Activated CD4-positive, alpha-beta T cell treated with anti-CD3 and anti-CD28 coated beads for 4 hours (primary cell): ENCODE measurements at places on chromosomes 12 and 14.

DNA sequence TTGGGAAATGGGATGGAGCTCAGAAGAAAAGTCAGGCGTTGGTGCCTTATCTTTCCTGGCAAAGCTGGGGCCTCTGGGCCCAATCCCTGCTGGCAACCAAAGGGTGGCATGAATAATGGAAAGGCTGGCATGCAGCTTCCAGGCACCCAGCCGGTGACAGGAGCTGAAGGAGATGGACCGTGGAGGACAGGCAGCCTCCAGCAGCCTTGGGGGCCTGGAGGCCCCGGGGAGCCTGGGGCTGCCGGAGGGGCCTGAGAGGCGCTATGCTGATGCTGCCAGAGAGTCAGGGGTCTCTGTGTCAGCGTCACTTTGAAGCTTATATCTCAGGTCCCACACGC lies 38.2 kb upstream of the EML1 start:
- DNase-seq: no peak

GRCh38 chr14:46384611-46385010 lies 267.0 kb downstream of the RPL10L start:
- no peak for DNase-seq

GRCh38 chr14:58484176-58484575 lies 56.7 kb downstream of the KIAA0586 start:
- no peak for DNase-seq

DNA sequence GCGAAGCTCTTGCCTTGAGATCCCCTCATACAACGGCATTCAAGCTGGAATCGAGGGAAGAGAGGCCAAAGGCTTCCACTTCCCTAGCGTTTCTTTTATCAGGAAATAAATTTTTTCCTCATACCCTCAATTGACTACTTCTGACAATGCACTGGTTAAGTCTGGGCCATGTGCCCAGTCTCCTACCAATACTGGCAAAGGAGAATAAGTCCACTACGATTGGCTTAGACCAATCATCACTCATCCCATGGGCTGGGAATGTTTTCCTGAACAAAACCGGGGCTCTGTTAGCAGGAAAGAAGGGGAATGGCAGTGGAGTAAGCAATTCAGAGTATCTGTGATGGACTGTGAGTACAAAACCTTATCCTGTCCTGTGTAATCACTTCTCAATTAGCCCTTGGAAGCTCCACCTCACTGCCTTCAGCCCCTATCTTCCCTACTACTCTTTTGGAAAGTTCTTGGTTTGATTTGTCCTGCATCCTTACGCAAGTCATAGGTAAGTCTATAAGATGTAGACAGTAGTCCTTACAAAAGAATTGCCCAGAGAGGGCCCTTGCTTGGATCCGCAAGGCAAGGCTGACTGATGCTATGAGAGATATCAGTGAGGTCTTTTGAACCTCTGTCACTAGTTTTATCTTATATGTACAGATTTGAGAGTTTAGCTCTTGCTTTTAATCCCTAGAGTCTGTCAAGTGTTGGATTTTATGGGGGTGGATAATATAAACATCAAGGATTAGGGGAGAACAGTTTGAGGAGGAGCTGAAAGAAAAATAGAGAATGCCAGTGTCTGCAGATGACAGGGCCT lies 36.3 kb upstream of the CDK17 start:
- DNase-seq: no peak

DNA sequence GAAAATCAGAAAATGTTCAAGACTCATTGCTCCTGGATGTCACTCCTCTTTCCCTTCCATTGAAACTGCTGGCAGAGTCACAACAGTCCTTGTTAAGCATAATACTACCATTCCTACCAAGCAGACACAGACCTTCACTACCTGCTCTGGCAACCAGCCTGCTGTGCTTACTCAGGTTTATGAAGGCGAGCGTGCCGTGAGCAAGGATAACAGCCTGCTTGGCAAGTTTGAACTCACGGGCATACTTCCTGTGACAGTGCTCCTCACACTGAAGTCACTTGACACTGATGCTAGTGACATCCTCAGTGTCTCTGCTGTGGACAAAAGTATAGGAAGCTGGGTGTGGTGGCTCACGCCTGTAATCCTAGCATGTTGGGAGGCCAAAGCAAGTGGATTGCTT lies 15.7 kb upstream of the PHETA1 start:
- DNase-seq: no peak

DNA sequence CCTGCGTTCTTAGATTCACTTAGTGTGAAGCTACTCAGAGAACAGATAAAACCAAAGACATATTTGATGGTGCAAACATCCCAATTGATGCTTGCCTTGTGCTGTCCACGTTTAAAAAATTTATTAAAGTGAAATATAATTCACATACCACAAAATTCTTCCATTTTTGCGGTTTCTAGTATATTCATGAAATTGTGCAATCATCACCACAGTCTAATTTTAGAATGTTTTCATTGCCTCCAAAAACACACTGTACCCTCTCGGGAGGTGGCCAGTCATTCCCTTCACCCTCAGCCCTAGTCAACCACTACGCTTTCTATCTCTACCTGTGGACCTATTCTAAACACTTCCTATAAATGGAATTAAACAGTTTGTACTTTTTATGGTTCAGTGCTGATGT lies 1109.2 kb downstream of the FLRT2 start:
- DNase-seq: no peak

GRCh38 chr12:49274396-49275069 lies 9.7 kb downstream of the TUBA1C start:
- no peak for DNase-seq

DNA sequence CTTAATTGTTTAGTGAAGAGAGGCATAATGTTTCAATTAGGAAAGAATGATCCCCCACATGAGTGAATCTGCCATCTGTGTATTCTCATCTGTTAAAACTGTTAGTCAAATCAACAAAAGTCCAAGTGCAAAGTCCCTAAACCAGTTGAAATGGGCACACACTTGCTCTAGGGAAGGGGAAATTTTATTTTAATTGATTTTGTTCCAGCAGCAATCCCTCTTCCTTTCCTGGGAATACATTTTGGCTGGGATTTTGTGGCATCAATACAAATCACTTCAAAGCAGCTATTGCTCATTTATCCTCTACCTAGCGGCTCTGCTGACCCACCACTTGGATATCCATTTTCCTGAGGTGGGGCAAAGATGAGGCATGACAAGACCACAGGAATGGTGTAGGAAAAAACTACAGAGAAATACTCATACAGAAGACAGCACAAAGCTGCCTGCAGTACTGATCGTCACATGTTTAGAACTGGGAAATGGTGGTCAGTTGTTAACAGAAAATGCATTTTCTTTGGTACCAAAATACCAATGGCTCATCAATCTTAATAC lies 9.8 kb upstream of the SSTR1 start:
- DNase-seq: no peak

- DNase-seq: no peak
Observed at GRCh38 chr12:67925077-67925476, 64.2 kb upstream of the IFNG-AS1 start.

DNA sequence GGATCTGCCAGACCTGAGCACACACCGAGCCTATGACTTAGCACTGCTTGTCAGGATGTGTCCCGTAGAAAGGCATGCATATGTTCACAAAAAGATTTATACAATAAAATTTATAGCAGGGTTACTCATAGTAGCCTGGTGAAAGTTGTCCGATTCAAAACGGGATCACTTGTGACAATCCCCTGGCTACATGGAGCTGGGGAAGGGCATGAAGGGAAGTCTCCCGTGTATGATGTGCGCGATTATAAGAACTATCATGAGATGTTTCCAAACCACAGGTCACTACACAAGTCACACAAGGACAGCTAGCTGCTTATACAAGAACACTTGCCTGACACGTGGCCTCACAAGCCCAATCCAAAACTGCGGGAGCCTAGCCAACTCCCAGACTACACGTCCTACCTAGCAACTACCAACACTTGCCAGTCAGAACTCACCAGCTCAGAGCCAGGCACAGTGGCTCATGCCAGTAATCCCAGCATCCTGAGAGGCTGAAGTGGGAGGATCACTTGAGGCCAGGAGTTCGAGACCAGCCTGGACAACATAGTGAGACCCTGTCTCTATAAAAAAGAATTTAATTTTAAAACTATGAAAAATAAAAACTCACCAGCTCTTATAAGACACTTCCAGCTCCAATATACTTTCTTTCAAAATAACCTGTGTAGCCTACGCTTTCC lies 7.5 kb upstream of the CDCA4 start:
- no peak for DNase-seq

- DNase-seq: no peak
Observed at GRCh38 chr14:23430723-23431085, 4.8 kb downstream of the MYH7 start.

GRCh38 chr12:76583301-76583700 lies 23.7 kb upstream of the OSBPL8 start:
- no peak for DNase-seq

- DNase-seq: no peak
Observed at GRCh38 chr12:28108599-28108998, 81.7 kb upstream of the CCDC91 start.

GRCh38 chr12:49580572-49581535 lies 12.9 kb upstream of the MCRS1 start:
- peak; percentile 61 for DNase-seq

DNA sequence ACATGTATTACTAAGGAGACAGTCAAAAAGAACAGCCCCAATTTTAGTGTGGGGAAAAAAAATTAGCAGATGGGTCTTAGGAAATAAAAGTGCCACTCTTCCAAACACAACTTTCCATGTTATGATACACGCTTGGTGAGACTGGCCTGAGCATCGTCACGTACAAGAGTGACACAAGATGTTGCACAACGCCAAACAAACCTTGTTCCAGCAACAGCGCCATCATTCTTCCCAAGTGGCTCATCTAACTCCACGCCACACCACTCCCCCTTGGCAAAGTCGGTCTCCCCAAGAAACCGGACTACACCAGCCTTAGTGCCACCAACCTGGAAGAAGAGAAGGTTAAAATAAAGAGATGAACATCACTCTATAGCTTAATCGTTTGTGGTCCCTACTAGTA lies 58.7 kb downstream of the CLIP1 start:
- DNase-seq: no peak

GRCh38 chr12:113472191-113473121 lies 785 bp upstream of the LHX5 start:
- DNase-seq: no peak

DNA sequence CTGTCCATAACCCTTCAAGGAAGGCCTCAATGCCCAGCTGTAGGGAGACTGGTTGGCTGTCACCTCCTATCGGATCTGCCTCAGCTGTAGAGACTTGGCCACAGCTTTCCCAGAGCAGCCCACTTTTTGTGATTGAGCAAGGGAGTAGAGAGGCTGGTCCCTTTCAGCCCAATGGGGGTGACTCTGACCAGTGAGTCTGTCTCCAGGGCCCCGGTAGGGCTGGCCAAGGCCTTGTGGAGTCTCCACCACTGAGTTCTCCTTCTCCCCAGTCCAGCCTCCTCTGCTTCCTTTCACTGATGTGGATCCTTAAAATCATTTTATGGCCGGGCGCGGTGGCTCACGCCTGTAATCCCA lies 14.5 kb upstream of the HPD start:
- DNase-seq: no peak
